ENCODE measurements at places on chromosomes 2 and 18.

DNA sequence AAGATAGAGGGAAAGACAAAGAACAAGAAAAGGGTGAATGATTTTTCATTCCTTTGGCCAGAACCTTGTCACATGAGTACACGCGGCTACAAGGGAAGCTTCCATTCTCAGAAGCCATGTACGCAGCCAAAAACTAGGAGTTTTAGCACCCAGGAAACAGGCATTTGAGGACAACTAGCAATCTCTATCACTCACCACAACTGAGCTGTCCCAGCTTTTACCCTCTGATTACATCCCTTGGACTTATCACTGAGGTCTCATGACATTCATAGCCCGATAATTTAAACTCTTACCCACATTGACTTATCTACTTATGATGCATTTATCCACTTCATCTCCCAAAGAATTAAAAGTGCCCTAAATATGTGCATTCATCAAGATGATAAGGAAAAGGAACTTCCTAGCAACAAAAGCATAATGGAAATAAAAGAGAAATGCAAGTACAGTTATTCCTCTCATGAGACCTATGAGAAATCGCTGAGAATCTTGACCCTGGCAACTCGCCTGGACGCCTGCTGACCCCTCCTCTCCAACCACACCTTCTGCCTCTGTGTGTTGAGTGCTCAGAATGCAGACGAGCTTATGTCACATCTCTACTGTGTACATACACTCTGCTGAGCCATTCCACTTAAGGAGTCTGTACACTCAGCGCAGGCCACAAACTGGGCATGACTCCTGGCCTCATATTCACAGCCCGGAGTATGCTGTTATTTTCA, 28.7 kb upstream of the MFSD6 start:
- DNase-seq: no peak

DNA sequence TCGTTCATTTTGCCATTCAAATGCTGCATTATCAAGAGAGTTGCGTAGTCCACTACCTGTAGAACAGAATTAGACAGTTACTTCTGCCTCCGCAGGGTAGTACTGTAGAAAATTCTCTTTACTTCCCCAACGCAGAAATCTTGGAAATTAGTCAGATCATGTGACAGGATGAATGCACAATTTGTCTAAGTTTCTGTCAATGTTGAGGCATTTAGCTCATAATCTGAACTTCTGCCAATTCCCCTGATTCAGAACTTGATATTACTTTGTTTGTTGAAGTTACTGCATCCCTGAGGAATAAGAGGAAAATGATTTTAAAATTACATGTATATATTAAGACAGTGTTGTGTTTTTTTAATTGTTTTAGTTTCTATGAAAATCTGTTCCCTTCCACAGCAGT, 83.4 kb downstream of the TTC27 start:
- DNase-seq: no peak

GRCh38 chr2:174787487-174788205, 23.4 kb upstream of the CHRNA1 start:
- no peak for DNase-seq

- no peak for DNase-seq
Observed at GRCh38 chr2:164890544-164890943, 48.9 kb upstream of the COBLL1 start.

- DNase-seq: no peak
Observed at GRCh38 chr2:130316596-130316995, 26.1 kb upstream of the IMP4 start.

- no peak for DNase-seq
Observed at GRCh38 chr2:240129731-240130392, 6.2 kb downstream of the COPS9 start.
